ENCODE measurements at places on chromosomes 1 and 21.

DNA sequence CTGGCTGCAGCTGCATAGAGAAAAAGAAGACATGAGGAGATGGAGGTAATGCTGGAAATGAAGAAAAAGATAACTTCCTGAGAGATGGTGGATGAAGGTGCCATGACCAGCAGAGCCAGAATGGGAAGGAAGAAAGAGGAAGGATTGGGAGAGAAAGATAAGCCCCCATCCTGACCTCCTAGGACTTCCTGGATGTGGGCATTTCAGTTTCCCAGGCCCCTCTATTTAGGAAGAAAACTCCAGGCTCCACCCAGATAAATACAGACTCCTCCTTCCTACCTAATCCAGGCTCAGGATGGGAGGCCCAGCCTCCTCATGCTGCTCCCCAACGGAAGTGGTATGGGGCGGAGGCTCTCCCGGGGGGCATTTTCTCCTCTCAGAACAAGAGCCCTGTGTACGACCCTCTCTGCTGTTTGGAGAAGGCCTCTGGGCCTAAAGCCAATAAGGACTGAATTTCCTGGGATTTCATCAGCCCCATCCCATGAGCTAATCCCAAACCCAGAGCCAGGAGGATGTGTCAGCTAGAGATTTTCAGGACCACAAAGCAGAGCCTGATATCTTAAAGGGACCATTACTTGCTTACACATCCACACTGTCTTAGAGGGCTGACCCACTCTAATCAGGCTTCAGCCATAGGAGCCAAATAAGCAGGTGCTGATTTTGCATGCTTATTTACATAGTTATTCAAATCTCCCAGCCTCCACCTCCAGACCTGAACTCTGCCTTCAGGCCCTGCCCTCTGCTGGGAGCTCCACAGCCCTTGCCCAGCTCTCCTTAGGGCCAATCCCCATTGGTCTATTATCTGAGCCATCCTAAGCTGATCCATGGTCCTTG lies 5.1 kb upstream of the ARHGEF2 start:
- no peak for DNase-seq

DNA sequence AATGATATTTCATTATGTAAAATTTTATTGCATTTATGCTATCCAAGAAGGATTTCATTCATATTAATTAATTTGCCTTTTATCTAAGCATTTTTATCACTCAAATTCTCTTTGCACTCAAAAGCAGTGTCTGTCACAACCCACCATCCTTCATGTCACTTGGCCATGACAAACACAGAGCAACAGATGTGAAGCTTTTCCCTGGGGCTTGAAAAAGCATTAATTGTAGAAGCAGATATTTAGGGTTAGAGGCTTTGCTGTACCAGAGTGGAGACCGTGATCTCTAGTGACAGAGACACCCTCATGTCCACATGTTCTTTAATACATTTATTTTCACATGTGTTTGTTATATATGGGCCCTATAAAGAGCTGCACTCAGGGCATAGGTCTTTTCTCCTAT lies 230.5 kb downstream of the SPATA17 start:
- DNase-seq = no peak

DNA sequence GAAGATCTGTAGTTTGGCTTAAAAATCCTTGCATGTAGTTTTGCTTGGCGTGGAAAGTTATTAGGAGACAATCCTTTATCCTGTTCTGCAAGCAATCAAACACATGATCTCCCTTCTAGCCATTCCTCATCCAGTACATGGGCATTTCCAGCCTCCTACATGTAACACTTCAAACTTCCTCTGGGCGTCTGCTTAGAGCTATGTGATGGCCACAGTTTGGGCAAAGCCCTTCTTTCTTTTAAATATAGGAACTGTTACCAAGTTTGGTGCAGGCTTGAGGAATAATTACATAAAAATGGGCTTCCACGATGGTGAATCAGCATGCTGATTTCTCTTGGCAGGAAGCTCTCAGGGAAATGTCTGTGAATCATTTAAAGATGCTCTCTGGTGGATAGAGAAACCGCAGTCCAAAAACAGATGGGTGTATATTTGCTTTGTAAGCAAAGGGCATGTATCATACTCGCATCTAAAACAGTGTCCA lies 176.9 kb upstream of the FMN2 start:
- DNase-seq = no peak

DNA sequence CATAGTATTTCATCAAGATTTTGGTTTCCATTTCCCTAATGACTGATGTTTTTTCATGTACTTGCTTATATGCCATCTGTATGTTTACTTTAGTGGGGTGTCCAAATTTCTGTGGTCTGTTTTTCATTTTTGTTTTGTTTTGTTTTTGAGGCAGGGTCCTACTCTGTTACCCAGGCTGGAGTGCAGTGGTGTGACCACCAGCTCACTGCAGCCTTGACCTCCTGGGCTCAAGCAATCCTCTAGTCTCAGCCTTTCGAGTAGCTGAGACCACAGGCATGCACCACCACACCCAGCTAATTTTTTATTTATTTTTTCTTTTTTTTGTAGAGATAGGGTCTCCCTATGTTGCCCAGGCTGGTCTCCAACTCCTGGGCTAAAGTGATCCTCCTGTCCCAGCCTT lies 378.0 kb upstream of the VAMP3 start:
- no peak for DNase-seq

DNA sequence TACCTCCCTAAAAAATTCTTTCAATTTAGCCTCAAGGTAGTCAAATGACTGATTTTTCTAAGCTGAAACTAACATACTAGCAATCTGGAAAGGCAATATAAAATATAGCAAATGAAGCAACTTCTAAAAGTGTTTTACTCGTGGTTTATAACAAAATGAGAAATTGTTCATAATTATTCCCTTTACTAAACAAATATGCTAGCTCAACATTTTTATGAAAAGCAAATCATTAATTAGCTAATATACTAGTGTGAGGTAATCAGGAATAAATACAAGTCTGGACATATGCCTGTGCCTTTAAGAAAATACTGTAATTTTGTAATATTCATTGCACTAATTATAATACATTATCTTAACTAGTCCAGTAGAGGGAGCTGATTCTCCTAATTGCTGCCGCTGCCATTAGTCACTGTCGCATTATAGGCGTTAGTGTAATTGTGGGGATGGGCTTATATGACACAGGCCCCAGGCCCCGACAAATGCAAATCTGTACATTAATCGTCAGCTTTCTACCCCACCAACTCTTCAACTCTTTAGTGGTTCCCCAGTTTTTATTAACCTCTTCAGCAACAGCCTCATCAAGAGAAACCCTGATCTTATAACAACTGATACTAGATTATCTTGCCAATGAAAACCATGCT lies 160.9 kb downstream of the GABPA start:
- DNase-seq = no peak

- DNase-seq = no peak
Observed at GRCh38 chr1:72567521-72567920, 285.2 kb upstream of the NEGR1 start.

- no peak for DNase-seq
Observed at GRCh38 chr1:230067871-230068620, 1.0 kb downstream of the GALNT2 start.

DNA sequence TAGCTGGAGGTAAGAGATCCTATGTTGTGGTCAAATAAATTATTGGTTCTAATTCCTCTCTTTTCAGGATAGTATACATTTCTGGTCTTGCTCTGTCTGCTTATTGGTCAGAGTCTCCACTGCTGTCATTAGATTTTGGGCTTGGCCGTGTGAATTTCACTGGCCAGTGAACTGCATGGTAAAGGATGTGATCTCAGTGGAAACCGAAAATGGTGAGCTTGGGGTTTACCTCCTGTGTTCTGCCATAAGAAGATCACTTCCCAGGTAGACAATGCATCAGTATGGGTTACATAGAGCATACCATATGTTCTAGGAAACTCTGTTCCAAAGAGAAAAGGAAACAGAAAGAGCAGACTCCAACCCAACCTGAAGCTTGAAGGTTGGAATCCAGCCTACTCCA lies 1123.3 kb upstream of the B3GALT2 start:
- DNase-seq = no peak

- no peak for DNase-seq
Observed at GRCh38 chr1:219495737-219496408, 117.0 kb downstream of the ZC3H11B start.

DNA sequence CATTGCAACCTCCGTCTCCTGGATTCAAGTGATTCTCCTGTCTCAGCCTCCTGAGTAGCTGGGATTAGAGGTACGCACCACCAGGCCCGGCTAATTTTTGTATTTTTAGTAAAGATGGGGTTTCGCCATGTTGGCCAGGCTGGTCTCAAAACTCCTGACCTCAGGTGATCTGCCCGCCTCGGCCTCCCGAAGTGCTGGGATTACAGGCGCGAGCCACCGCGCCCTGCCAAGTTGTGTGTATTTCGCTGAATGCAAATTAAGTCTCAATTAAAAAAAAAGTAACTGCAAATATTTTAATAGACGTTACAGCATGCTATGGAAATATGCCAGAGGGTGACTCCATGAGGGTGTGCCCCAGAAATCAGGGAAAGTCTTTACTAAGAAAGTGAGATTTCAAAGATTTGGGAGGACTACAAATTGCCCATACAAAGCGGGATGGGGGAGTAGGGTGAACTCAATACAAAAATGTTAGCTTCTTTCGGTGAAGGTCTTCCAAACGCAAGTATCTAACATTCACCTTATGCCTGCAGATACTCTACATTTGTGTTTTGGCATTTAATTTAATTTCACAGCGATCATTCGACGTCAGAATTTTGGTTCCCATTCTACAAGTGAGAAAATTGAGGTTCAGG lies 85.6 kb downstream of the NKAIN1 start:
- no peak for DNase-seq

- DNase-seq = no peak
Observed at GRCh38 chr1:248926401-248927182, 20.6 kb downstream of the PGBD2 start.

DNA sequence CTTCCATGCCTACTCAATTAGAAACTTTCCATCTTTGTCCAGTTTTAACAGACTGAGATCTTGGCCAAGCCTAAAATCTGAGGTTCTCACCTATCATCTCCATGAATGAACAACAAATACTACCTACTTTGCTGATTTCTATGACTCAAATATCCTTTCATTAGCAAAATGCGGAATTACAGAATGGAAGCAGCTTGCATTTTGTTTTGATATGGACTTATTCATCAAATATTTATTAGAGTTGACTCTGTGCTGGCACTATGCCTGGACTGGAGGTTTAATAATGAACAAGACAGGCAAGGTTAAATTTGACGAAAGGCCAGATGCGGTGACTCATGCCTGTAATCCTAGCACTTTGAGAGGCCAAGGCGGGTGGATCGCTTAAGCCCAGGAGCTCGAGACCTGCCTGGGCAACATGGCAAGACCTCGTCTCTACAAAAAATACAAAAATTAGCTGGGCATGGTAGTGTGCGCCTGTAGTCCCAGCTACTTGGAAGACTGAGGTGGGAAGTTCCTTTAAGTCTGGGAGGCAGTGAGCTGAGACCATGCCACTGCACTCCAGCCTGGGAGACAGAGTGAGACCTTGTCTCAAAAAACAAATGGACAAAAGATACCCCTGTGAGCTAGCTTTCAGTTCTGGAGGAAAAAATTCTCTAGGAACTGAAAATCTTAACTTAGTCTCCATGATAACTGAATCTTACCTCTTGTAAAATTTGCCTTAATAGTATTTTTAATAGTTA lies 29.4 kb upstream of the SOD1 start:
- DNase-seq = no peak

- DNase-seq = no peak
Observed at GRCh38 chr21:45264146-45264911, 23.4 kb downstream of the POFUT2 start.

DNA sequence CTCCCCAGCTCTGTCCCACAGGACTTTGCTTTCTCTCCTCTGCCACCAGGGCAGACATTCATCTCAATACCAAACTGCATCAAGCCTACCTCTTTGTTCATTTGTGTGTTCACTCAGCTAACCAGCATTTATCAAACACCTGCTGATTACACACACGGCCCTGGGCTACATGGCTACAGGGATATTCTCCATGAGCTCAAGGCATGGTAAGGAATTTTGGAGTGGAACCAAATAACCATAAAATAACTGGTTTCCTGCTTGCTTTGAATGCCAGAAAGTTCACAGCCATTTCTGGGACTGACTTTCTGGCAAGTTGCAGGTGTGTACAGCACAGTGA lies 54.6 kb downstream of the LDLRAD2 start:
- no peak for DNase-seq

- DNase-seq = no peak
Observed at GRCh38 chr1:178055093-178055492, 38.8 kb upstream of the RASAL2 start.

DNA sequence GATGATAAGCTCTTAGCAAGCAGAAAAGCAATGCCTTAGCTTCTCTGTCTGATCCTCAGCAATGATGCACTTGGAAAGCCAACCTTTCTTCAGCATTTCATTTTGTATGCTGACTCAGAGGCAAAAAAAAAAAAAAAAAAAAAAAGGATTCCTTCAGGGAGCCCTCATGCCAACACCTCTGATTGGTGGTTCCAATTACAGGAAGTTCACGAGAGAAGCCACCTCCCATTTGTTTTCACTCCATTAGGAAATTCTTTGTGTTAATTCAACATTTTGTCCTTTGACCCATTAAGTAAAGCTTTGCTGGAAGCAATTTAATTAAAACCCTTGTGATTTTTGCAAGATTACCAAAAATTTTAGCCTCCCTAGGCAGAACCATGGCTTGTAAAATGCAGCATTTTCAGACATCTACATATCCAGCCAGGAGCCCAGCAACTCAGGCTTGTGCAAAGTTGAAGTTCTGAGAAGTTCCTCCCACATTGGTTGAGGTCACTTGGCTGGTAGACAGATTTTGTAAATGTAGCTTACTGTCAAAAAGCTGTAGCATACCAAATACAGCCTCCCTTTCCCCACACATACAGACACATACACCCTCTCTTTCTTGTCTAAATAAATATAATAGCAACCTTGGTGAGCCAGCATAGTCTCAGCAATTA lies 27.1 kb upstream of the VTCN1 start:
- no peak for DNase-seq

- no peak for DNase-seq
Observed at GRCh38 chr1:20082772-20083171, 12.8 kb downstream of the PLA2G5 start.

- no peak for DNase-seq
Observed at GRCh38 chr1:11690397-11691301, 861 bp upstream of the DRAXIN start.

All from stimulated activated CD8-positive, alpha-beta memory T cell treated with anti-CD3 and anti-CD28 coated beads, Interleukin-4, amount 100 ng/mL, for 4 hours (primary cell).